ENCODE measurements at places on chromosomes 2 and 18. TPM values are rescaled to one million over a fixed set of nuclear protein-coding genes. Genes with fewer than 3 reads are reported as not detected.

CCDC74A gene
- total RNA-seq: 0.32 TPM

SATB2 gene
- 0.42 TPM for total RNA-seq

GRCh38 chr2:105574796-105575344 lies 169.8 kb upstream of the NCK2 start:
- peaks cover 23% of the 10 kb centered on the region for H3K4me1 ChIP-seq
- no peaks in the 10 kb centered on the region for H3K36me3 ChIP-seq
- no peak for DNase-seq
- H3K4me3 ChIP-seq: peak overlapping the region; percentile 6

GRCh38 chr2:31383471-31384153 lies 30.9 kb downstream of the XDH start:
- H3K27ac ChIP-seq: no peak overlapping the region
- no peak overlapping the region for H3K4me3 ChIP-seq
- DNase-seq: no peak
- H3K4me1 ChIP-seq: no peaks in the 10 kb centered on the region
- no peaks in the 10 kb centered on the region for H3K36me3 ChIP-seq
- H3K27me3 ChIP-seq: no peaks in the 10 kb centered on the region

GRCh38 chr2:96864343-96865091 lies 5.4 kb downstream of the SEMA4C start:
- peaks cover 9% of the 10 kb centered on the region for H3K36me3 ChIP-seq
- no peak overlapping the region for H3K4me3 ChIP-seq
- H3K27ac ChIP-seq: no peak overlapping the region
- H3K4me1 ChIP-seq: peaks cover 78% of the 10 kb centered on the region
- no peaks in the 10 kb centered on the region for H3K27me3 ChIP-seq

DNA sequence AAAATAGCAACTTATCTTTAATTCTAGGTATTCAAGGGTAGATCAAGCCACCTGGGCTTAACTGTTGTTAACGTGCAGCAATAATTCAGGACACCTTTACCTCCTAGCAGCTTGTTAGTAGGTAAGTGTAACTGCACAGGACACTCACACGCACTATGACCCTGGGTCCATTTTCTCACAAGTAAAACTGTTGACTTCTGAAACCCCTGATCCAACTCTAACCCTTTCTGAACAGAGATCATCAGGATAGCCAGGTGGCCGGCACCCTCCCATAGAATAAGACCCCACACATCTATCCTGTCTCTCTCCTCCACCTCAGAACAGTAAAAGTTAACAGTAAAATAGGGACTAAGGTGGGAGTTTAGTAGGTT lies 610 bp downstream of the SPC25 start:
- no peak for DNase-seq
- no peak overlapping the region for H3K27ac ChIP-seq
- H3K4me1 ChIP-seq: no peaks in the 10 kb centered on the region

DNA sequence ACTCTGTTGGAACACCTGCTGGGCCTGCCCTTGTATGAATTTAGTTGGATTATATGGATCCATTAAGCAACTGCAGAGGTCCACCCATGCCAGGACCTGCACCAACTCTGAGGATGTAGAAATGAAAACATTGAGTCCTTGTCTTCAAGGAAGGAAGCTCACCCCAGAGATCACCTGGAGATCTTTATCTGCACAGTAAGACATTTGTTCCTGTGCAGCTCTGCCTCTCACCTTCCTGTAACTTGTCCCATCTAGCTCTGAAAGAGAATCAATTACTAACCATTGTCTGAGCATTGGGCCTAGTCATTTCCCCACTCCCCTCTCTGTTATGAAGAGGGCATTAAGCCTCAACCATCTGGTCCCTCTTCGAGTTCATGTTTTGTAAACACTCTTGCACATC lies 105.2 kb upstream of the YWHAQ start:
- no peaks in the 10 kb centered on the region for H3K27me3 ChIP-seq
- no peak overlapping the region for H3K4me3 ChIP-seq
- no peaks in the 10 kb centered on the region for H3K36me3 ChIP-seq
- peaks cover 26% of the 10 kb centered on the region for H3K4me1 ChIP-seq
- DNase-seq: no peak

Data from heart right ventricle (tissue), 16 donors.